ENCODE measurements at places on chromosomes 13 and 19.
A peak's percentile ranks its signal among the peaks of the same experiment; 100 is the strongest.

- DNase-seq = no peak
- no peaks in the 10 kb centered on the region for H3K4me1 ChIP-seq
- no peak overlapping the region for H3K27ac ChIP-seq
These were observed 18.8 kb upstream of the WASF3 start for GRCh38 chr13:26538363-26539317.

DNA sequence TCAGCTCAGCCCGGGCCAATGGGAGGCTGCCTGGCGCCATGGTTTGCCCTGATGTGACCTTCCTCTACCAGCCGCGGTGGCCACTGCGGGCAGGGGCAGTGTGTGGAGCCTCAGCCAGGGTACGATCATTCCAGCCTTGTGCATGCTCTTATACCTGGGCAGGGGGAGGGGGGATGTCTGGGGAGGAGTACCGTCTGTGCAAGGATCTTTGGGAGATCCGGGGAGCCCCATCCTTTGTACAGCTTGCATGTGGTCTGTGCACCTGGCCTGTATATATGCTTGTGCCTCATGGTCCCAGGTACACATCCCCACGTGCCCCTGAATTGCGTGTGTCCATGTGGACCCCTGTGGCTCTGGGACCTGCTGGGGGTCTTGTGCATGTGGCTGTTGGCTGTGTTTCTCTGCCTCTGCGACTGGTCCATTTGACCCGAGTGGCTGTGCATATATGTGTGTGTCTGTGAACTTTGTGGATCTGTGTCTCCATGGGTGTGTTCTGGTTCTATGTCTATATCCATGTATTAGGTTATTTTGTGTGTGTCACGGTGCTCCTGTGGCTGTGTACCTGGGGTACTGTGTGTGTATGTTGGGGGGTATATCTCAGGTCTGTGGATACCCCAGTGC, 12.8 kb upstream of the NANOS3 start:
- H3K4me3 ChIP-seq = no peak overlapping the region
- DNase-seq = no peak
- peaks cover 2% of the 10 kb centered on the region for H3K4me1 ChIP-seq
- no peaks in the 10 kb centered on the region for H3K36me3 ChIP-seq

DNA sequence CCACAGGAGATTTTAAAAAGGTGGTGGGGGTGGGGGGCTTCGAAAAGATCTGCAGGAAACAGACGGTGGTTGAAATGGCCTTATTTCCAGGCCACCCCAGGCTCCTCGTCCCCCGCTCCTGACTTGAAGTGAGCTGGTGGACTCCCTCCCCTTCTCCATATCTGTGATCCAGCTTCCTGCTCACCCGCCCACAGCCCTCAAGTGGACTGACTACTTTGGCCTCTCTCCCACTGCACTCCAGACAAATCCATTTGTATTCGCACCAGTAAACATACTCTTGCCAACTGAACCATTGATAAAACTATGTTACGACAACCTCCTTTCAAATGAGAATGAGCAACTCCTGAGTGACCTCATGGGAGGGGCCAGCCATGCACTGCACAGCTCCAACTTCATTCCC, 259.5 kb downstream of the COL4A1 start:
- no peaks in the 10 kb centered on the region for H3K36me3 ChIP-seq
- no peaks in the 10 kb centered on the region for H3K4me1 ChIP-seq
- no peak overlapping the region for H3K27ac ChIP-seq
- no peaks in the 10 kb centered on the region for H3K27me3 ChIP-seq
- DNase-seq = no peak
- no peak overlapping the region for H3K4me3 ChIP-seq

DNA sequence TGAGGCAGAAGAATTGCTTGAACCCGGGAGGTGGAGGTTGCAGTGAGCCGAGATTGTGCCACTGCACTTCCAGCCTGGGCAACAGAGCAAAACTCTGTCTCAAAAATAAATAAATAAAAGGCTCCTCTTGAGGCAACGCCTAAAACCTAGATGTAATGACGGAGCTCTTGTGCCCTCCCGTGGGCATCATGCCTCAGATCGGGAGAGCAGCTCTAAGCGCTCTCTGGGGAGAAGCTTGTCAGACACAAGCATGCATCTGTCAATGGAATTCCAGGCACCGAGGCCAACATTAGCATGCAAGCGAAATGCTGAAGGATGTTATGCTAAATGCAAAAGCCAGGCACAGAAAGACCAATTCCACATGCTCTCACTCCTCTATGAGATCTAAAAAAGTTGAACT, 45.6 kb upstream of the MRI1 start:
- no peaks in the 10 kb centered on the region for H3K4me1 ChIP-seq
- H3K36me3 ChIP-seq = no peaks in the 10 kb centered on the region
- no peak for DNase-seq
- no peak overlapping the region for H3K27ac ChIP-seq

DNA sequence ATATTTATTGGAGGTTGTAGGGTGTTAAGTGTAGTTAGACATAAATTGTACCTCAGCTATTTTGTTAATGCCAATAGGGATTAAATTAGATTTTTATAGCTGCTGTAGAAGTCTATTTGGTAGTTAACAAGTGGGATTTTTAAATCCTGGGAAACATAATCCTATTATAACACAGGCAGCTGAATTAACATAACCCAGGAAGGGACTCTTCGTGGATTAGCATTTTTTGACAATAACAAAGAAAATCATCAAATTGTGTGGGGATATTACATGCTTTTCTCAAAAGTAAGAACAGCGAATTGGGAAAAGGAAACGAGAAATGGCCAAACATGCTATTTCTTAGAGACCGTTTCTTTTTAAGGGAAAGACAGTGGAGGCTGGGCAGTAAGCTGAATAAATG, 172.8 kb downstream of the ZIC5 start:
- DNase-seq = no peak
- no peaks in the 10 kb centered on the region for H3K27me3 ChIP-seq
- no peak overlapping the region for H3K4me3 ChIP-seq

GRCh38 chr19:37470216-37470615, 1.1 kb downstream of the ZNF570 start:
- H3K27ac ChIP-seq = peak overlapping the region; percentile 92
- no peak for DNase-seq
- peak overlapping the region; percentile 63 for H3K4me3 ChIP-seq
- H3K27me3 ChIP-seq = no peaks in the 10 kb centered on the region
- H3K36me3 ChIP-seq = no peaks in the 10 kb centered on the region

DNA sequence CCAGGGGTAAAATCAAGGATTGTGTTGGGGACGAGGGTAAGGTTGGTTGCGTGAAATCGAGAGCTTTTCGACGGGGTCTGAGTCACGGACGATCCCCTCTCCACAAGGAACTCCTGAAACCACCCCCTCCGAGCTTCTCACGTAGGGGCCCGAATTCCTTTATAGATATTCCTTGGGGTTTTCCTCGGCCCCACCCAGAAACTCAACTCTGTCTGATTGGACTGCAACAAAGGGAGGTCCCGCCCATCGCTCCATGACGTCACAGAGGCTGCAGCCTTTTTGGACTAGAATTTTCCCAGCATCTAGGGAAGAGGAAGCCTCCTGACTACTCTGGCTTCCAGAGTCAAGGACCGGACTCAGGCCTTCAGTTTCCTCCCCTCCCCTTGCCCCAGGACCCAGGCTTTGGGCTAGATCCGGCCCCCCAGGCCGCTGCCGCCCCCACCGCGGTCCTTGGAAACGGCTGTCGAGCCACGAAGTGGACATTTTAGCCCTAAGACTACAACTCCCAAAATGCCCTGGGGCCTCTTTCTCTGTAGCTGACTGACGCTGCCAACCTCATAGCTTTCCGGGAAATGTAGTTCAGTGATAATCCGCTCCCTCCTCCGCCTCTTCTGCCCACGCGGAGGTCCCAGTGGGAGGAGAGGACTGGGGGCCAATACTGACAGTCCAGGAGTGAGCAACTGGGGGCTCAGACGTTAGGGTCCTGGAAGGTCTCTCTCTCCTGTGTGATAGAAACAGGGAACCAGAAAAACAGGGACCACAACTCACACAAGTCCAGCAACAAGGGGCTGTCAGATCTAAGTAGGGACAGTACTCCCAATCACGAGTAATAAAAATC, at the start of gene IZUMO1:
Gene IZUMO1 (minus strand): TSS at position 172 of the 838 bp plus-strand sequence. CDS start 1,050 bp downstream, outside the sequence.
- DNase-seq = no peak
- peak within 1 kb of the TSS; percentile 33 for H3K4me3 ChIP-seq
- H3K4me1 ChIP-seq = no peaks in the 10 kb centered on the region
- H3K27me3 ChIP-seq = no peaks in the 10 kb centered on the region
- no peaks in the 10 kb centered on the region for H3K36me3 ChIP-seq

DNA sequence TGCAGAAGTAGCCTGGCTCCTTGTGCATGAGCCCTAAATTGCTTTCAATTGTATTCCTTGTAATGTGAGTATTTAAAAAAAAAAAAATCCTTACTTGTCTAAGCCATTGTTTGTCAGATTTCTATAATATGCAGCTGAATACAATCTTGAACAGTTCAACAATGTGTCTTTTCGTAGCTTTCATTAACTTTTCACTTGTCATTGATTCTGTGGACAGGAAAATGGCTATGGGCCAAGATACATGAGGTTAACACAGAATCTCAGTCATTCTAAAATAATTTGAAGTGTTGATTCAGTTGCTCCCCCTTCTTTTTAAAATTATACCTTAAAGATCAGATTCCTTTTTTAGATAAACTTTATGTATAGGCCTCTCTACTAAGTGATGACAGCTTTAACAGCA, 395.8 kb upstream of the KLF12 start:
- no peaks in the 10 kb centered on the region for H3K36me3 ChIP-seq
- no peak for DNase-seq
- H3K4me1 ChIP-seq = no peaks in the 10 kb centered on the region

- H3K4me3 ChIP-seq = no peak overlapping the region
- no peaks in the 10 kb centered on the region for H3K4me1 ChIP-seq
- H3K27me3 ChIP-seq = no peaks in the 10 kb centered on the region
- no peak for DNase-seq
- H3K36me3 ChIP-seq = no peaks in the 10 kb centered on the region
- peak overlapping the region; percentile 74 for H3K27ac ChIP-seq
These were observed 12.9 kb downstream of the FXYD5 start for GRCh38 chr19:35167251-35168119.

- H3K27ac ChIP-seq = no peak overlapping the region
- no peaks in the 10 kb centered on the region for H3K36me3 ChIP-seq
- H3K4me1 ChIP-seq = no peaks in the 10 kb centered on the region
- H3K4me3 ChIP-seq = no peak overlapping the region
- no peak for DNase-seq
These were observed 1658.6 kb downstream of the OLFM4 start for GRCh38 chr13:54687173-54687572.

- H3K4me3 ChIP-seq = no peak overlapping the region
- no peaks in the 10 kb centered on the region for H3K4me1 ChIP-seq
- DNase-seq = no peak
- H3K27me3 ChIP-seq = no peaks in the 10 kb centered on the region
- H3K27ac ChIP-seq = no peak overlapping the region
These were observed 341.2 kb downstream of the MZT1 start for GRCh38 chr13:72386138-72386684.

DNA sequence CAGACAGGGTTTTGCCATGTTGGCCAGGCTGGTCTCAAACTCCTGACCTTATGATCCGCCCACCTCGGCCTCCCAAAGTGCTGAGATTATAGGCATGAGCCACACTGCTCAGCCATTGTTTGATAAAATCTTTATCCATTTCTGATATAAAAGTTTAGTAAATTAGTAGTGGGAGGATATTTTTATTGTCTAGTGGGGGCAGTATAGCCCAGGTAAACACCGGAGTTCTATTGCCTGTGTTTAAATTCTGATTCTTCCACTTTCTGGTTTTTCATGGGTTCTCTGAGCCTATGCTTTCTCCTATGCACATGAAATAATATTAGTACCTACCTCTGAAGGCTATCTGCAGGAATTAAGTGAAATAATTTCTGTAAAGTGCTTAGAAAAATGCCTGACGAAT, 20.1 kb upstream of the ARHGEF18 start:
- H3K4me3 ChIP-seq = no peak overlapping the region
- no peaks in the 10 kb centered on the region for H3K27me3 ChIP-seq
- H3K4me1 ChIP-seq = no peaks in the 10 kb centered on the region
- no peaks in the 10 kb centered on the region for H3K36me3 ChIP-seq

DNA sequence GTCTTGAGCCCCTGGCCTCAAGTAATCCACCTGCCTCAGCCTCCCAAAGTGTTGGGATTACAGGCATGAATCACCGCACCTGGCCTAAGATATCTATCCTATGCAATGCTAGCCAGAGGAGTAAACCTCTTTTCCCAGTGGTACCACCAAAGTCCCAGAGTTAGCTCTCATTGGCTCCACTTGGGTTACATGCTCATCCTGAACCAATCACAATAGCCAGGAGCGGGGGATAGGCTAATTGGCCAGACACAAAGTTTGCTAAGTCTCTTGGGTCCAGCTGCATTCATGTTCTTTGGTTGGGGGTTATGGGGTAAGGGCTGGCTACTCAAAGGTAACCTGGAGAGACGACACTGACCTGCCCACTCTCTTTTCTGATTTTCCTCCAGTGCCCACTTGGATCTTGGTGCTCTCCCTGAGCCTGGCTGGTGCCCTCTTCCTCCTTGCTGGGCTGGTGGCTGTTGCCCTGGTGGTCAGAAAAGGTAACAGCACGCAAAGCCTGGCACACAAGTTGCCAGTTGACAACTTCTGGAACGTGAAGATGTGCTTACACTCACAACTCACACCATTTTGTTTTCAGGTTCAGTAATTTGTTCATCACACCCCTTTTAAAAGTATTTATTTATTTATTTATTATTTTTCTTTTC, 7.8 kb downstream of the C19orf38 start:
- no peaks in the 10 kb centered on the region for H3K36me3 ChIP-seq
- H3K27ac ChIP-seq = no peak overlapping the region
- H3K27me3 ChIP-seq = no peaks in the 10 kb centered on the region
- no peaks in the 10 kb centered on the region for H3K4me1 ChIP-seq
- no peak overlapping the region for H3K4me3 ChIP-seq

- DNase-seq = no peak
- H3K27ac ChIP-seq = no peak overlapping the region
- H3K4me1 ChIP-seq = no peaks in the 10 kb centered on the region
- H3K4me3 ChIP-seq = no peak overlapping the region
- no peaks in the 10 kb centered on the region for H3K36me3 ChIP-seq
- no peaks in the 10 kb centered on the region for H3K27me3 ChIP-seq
These were observed 300.7 kb upstream of the MIR17HG start for GRCh38 chr13:91046715-91047327.

DNA sequence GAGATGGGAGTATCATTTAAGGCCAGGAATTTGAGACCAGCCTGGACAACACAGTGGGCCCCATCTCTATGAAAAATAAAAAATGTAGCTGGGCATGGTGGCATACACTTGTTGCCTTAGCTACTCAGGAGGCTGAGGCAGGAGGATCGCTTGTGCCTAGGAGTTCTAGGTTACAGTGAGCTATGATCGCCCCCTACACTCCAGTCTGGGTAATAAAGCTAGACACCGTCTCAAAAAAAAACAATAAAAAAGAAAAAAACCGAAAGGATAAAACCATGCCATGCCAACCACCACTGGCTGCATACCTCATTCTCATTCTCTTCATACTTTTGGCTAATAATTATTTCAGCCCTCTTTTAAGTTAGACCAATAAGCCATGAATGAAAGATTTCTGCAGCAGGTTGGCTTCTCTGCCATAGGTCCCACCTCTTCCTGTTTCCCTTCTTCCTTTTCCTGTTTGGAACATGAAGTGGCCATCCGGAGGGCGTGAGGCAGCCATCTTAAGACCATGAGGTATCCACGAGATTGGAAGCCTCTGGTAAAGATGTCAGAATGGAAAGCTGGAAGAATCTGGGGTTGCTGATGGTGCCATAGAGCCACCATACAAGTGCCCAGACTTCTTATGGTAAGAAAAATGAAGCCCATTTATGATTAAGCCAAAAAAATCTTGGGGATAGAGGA, 171.3 kb downstream of the CACNA1A start:
- no peak overlapping the region for H3K27ac ChIP-seq
- no peaks in the 10 kb centered on the region for H3K4me1 ChIP-seq
- no peaks in the 10 kb centered on the region for H3K27me3 ChIP-seq
- H3K36me3 ChIP-seq = no peaks in the 10 kb centered on the region

- H3K4me3 ChIP-seq = peak overlapping the region; percentile 43
- peak; percentile 79 for DNase-seq
- peak overlapping the region; percentile 14 for H3K27ac ChIP-seq
- no peaks in the 10 kb centered on the region for H3K36me3 ChIP-seq
- no peaks in the 10 kb centered on the region for H3K4me1 ChIP-seq
These were observed 21.0 kb downstream of the ZNF114 start for GRCh38 chr19:48290771-48291488.

Measured in breast epithelium (tissue), 4 donors.